ENCODE measurements at places on chromosomes 12 and 14.

GRCh38 chr12:3304436-3305165 is 186.4 kb upstream of the PRMT8 start:
- peak; percentile 51 for DNase-seq

DNA sequence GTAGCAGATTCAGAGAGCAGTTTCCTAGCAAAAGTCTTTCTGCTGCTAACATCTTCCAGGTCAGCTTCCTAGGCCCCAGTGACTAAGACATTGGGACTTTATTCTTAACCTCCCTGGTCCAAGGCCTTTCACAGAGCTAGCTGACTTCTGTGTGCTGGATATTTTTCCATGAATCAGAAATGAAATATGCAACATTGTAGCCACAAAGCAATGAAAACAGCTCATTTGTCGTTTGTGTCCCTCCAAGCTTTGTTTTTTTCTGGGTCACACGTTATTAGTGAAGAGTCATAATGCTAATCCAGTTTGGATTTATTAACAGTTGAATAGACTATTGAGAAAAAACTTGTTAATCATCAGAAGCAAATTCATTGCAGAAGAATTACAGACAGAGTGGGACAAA is 82.4 kb downstream of the ARF6 start:
- DNase-seq, result peak; percentile 89

GRCh38 chr14:81942071-81942470 is 408.4 kb upstream of the SEL1L start:
- no peak for DNase-seq

DNA sequence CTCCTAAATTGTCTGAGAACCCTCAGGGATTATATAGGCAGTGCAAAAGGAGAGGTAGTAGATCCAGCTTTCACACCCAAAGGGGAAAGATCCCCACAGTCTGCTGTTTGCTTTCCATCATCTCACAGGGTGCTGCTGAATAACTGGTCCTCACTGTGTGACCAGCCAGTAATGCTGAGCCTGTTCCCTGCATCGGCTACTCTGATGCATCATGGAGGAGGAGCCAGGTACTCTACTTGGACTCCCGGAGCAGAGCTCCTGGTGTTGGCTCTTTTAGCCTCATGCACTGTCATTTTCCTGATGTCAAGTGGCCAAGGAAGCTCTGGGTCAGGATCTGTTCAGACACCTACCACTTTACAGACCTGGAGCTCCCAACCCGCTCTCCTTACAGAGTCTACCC is 127.4 kb upstream of the ATF1 start:
- DNase-seq, result no peak

GRCh38 chr12:87704374-87704773 is 324.8 kb downstream of the C12orf50 start:
- no peak for DNase-seq

DNA sequence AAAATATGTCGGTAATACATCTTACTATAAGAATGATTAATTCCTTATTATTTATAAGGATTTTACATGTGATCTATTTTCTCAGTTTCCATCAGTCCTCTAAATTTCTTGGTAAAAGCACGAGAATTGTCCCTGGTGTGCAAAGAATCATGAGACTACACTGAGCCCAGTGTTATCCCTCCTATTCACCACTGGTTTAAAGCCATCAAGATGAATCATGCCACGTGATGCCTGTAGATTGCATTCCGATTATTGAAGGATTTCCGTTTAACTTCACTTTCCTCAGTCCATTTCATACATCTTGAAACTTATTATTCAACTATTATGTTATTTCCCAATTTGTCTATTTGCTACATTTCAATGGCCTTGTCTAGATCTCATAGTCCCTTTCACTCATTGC is 601.9 kb downstream of the GALC start:
- no peak for DNase-seq

DNA sequence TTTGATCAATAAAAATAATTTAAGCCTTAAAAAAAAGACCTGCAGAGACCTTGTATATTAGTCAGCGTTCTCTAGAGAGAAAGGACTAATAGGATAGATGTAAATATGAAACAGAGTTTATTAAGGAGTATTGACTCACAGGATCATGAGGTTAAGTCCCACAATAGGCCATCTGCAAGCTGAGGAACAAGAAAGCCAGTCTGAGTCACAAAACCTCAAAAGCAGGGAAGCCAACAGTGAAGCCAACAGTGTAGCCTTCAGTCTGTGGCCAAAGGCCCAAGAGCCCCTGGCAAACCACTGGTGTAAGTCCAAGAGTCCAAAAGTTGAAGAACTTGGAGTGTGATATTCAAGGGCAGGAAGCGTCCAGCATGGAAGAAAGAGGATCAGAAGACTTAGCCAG is 66.3 kb downstream of the TBX5 start:
- peak; percentile 13 for DNase-seq

All from fibroblast of pulmonary artery (primary cell).